ENCODE measurements at places on chromosomes 12 and 14.

DNA sequence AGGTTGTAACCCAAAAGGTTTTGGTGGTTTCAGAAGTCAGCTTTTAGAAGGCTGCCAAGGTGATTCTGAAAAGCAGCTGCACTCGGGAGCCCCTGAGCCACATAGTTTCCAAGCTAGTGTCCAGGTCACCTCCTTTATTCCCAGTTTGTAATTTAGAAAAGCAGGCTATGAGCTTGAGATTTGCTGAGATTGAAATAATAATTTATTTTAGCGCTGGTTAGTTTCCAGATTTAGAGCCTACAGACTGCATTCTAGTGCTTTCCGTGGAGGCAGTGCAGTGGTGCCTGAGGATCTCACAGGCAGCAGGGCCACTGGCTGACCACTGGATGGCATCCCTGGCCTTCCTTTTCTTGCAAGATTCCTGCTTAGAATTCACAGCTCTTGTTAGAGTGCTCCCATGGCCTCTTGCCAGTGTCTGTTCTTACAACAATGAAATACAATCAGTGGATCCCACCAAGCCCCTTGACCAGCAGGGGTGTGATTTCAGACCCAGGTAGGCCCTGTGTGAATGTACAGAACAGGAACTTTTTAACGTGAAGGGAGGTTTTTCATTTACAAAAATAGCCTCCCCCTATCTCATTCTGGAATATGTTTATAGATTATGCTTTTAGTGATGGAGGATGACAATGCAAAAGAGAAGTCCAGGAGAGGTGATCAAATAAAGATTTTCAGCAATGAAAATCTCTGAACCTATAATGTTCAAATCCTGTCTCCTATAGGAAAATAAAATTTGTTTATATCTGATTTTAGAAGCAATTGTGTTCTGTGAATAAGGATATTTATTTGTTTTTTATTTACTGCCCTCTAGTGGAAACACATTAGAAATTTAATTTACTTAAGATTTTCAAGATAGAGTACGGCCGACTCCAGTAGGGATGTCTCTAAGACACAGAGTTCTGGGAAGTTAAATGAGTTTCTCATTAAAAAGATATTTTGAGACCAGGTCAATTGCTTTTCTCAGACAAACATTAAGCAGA lies 362.1 kb upstream of the STXBP6 start:
- no peaks in the 10 kb centered on the region for H3K27me3 ChIP-seq
- no peaks in the 10 kb centered on the region for H3K36me3 ChIP-seq
- no peak overlapping the region for H3K27ac ChIP-seq
- ATAC-seq = no peak

GRCh38 chr12:11685716-11686115 lies 36.2 kb downstream of the ETV6 start:
- peaks cover 43% of the 10 kb centered on the region for H3K4me1 ChIP-seq
- no peaks in the 10 kb centered on the region for H3K27me3 ChIP-seq
- no peak overlapping the region for H3K4me3 ChIP-seq
- no peak for ATAC-seq

- H3K27ac ChIP-seq = no peak overlapping the region
- peaks cover 7% of the 10 kb centered on the region for H3K36me3 ChIP-seq
- no peaks in the 10 kb centered on the region for H3K27me3 ChIP-seq
- H3K4me1 ChIP-seq = peaks cover 8% of the 10 kb centered on the region
Observed at GRCh38 chr14:73944432-73945158, 5.3 kb downstream of the FAM161B start.

DNA sequence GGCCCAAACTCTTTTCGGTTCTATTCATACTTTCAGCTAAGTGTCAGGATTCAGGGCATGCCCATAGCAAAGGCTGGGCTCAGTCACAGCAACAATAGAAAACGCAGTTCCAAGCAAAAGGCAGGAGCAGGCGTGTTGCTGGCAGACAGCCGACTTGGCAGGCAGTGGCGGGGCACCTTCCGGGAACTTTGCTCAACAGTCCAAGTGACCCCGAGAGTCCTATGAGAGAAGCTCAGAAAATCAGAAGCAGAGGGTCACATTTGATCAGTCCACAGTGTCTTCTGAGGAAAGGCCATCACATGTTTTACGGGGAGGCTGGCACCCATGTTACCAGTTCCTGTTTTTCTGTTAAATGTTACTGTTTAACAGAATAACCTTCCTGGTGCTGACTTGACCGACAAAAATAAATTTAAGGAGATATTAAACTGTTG lies 115.0 kb downstream of the DACT1 start:
- H3K4me1 ChIP-seq = peaks cover 4% of the 10 kb centered on the region
- H3K4me3 ChIP-seq = no peak overlapping the region
- H3K27me3 ChIP-seq = peaks cover 2% of the 10 kb centered on the region
- H3K36me3 ChIP-seq = no peaks in the 10 kb centered on the region

DNA sequence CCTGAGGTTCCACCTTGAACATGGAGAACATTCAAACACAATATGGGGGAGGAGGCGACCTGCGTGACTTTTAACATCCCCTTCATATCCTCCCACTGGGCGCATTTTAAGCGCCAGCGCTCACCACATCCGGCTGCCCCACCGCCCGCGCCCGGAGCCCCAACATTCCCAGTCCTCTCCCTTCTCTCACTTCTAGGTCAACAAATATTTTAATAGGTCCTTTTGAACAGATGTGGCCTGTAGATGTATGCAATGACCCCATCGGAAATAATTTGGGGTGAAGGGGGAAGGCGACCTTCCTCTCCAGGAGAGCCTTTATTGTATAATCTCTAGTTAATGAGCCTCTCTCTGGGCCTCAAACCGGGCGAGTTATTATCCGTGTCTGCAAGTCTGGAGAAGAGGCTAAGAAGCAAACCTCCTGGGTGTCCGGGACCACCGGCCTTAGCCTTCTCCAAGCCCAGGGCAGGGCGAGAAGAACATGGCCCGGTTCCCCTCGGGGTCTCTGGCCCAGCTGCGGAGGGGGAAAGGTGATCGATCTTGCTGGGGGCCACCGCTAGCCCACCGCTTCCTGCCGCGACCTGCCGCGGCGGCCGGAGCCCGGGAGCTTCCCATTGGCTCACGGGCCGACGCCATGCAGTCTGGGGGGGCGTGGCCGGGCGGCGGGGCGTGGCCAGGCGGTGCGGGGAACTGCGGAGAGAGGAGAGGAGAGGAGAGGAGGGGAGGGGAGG lies 83.2 kb upstream of the HMGA2 start:
- H3K4me1 ChIP-seq = no peaks in the 10 kb centered on the region
- H3K4me3 ChIP-seq = peak overlapping the region; percentile 66
- ATAC-seq = peak; percentile 80
- no peaks in the 10 kb centered on the region for H3K36me3 ChIP-seq

DNA sequence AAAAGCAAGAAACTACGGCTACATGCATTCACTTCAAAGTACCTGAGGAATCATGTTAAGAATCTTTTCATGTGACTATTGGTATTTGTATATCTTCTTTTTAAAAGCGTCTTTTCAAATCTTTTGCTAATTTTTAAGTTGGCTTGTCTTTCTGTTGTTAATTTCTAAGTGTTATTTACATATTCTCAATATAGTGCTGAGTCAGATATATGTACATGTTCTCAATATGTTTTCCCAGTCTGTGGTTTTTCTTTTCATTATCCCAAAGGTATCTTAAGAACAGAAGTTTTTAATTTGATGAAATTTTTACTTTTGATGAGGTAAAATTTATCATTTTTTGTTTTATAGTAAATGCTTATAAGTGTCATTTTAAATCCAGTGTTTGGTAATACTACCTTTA lies 24.0 kb downstream of the DCP1B start:
- no peak overlapping the region for H3K27ac ChIP-seq
- H3K4me3 ChIP-seq = no peak overlapping the region
- H3K36me3 ChIP-seq = peaks cover 18% of the 10 kb centered on the region
